ENCODE measurements at places on chromosomes 12 and 14.

GRCh38 chr12:12505544-12506495 is 56.8 kb downstream of the DUSP16 start:
- no peak for DNase-seq

- DNase-seq: no peak
Measured at GRCh38 chr14:73591690-73592449, at the start of gene ACOT4. TSS of gene ACOT4 (plus strand) at chr14:73591873. CDS start at chr14:73591960, 87 bp downstream.

GRCh38 chr12:30361145-30361544 is 334.5 kb downstream of the IPO8 start:
- no peak for DNase-seq

- DNase-seq: no peak
Measured at GRCh38 chr12:4586500-4586899, 24.5 kb downstream of the DYRK4 start.

- no peak for DNase-seq
Measured at GRCh38 chr12:121534495-121535148, 46.2 kb downstream of the KDM2B start.

- no peak for DNase-seq
Measured at GRCh38 chr14:66443785-66444184, 42.4 kb upstream of the CCDC196 start.

GRCh38 chr14:51562816-51563215 is 88.9 kb upstream of the FRMD6 start:
- peak; percentile 41 for DNase-seq

DNA sequence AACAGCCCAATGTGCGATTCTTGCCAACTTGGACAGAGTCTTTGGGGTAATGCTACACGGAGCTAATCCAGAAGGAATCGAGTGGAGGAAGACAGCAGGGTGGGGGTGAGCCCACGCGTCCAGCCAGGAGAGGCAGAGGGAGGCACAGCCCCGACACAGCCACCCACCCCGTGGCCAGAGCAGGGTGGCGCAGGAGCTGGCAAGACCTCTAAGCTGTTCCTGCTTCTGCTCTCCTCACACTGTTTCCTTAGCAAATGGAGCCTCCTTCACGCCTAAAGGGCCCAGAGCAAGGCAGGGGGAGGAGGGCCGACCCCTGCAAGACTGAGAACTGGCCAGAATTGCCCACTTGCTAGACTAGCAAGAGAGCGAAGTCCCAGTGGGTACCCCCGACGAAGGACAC is 91.5 kb downstream of the FBXL14 start:
- DNase-seq: no peak

DNA sequence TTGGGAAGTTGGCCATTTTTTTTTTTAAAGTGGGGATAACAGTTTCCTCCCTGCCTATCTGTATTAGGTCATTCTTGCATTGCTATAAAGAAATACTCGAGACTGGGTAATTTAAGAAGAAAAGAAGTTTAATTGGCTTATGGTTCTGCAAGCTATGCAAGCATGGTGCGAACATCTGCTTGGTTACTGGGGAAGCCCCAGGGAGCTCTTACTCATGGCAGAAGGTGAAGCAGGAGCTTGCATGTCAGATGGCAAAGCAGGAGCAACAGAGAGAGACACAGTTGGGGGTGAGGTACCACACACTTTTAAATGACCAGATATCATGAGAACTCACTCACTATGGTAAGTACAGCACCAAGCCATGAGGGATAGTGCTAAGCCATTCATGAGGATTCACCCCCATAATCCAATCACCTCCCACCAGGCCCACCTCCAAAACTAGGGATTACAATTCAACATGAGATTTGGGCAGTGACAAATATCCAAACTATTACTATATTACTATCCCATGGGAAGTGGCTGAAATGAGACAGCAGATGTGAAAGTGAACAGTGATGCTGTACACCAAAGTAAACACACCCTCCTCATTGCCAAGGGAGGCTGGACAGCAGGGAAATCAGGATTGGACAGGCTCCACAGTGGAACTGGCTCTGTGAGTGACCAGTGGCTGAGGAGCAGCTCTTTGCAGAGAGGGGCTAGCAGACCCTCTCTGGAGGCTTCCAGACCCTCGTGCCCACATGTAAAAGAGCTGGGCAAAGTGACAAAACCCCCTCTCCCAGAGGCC is 40.5 kb downstream of the CRACR2A start:
- DNase-seq: no peak

DNA sequence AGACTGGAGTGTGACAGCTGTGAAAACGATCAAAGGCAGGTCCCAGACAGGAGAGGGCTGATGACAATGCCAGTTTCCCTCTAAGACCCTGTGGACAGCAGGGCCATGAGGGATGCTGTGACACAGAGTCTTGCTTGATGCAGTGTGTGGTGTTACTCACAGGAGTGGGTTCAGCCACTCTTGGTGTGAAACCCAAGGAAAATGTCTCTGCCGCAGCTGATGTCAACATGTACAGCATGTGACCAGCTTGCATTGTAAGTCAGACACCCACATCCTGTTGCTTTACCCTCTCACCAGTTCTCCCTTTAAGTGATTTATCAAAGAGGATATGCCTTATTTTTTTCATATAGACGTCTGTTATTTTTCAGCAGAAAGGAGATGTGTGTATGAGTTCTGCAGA is 268.6 kb downstream of the BTG1 start:
- no peak for DNase-seq

GRCh38 chr12:103530307-103531066 is 34.7 kb upstream of the C12orf42 start:
- no peak for DNase-seq

- no peak for DNase-seq
Measured at GRCh38 chr14:100434911-100435438, 111.8 kb downstream of the SLC25A47 start.

- no peak for DNase-seq
Measured at GRCh38 chr12:79659961-79660431, 30.8 kb downstream of the PAWR start.

- DNase-seq: no peak
Measured at GRCh38 chr12:55955344-55955743, 10.5 kb downstream of the PMEL start.

GRCh38 chr14:62889364-62889763 is 155.9 kb downstream of the KCNH5 start:
- no peak for DNase-seq

- DNase-seq: no peak
Measured at GRCh38 chr12:10408842-10409241, 715 bp downstream of the KLRC4 start.

GRCh38 chr12:131872154-131873051 is 22.0 kb upstream of the ULK1 start:
- DNase-seq: peak; percentile 78

DNA sequence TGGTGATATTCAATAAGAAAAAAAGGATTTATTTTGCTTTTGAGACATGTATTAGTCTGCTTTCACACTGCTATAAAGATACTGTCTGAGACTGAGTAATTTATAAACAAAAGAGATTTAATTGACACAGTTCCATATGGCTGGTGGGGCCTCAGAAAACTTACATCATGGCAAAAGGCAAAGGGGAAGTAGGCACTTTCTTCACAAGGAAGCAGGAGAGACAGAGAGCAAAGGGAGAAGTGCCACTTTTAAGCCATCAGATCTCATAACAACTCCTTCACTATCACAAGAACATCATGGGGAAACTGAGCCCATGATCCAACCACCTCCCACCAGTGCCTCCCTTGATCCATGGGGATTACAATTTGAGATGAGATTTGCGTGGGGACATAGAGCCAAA is 43.9 kb downstream of the BHLHE41 start:
- DNase-seq: no peak

GRCh38 chr14:55071870-55072640 is 20.6 kb downstream of the MAPK1IP1L start:
- peak; percentile 84 for DNase-seq

DNA sequence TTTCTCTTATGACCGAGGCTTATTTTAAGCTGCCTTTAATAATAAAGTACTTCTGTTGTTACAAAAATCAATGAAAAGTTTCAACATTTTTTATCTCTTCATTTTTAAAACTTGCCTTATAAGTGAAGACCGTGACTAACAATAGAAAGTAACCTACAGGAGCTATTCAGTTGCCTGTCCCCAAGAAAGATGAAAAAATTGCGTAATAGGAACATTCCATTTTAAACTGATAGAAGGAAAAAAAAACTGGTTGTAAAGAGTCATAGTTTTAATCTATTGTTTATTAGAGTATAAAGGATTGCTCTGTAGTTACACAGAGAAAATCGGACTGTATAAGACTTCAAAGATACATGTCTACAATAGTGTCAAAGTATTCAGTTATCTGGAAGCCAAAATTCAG is 83.3 kb downstream of the DAAM1 start:
- no peak for DNase-seq

DNA sequence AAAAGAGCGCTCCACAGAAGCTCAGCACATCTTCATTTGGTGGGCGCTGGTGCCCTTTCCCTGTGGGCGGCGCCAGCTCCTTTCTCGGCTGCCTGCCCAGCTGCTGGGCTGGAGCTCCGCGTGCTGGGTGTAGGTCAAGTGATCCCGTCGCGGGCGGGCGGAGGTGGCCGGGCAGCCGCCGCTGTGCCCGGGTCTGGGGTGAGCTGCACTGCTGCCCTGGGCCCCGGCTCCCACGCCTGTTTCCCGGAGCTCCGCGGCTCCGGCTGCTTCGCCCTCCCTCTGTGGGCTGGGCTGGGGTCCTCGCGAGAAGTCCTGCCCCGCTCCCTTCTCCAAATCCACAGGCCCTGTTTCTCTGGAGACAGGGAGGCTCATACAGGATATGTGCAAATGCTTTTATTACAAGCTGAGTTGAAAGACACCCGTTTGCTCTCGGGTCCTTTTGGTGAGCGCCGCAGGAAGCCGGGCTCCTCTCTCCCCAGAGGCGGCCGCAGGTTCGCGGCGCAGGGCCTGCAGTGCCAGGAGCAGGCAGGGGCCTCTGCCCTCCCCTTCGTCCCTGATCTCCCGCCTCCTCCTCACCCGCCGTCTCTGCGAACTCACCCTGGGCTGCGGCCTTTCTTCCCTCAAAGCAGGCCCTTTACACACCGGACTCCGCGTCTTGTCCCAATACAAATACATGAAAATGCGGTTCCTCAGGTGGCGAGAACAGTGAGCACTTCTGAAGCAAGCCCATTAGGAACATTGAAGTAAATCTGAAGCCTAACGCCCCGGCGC is 67.8 kb upstream of the CAPRIN2 start:
- peak; percentile 24 for DNase-seq

DNA sequence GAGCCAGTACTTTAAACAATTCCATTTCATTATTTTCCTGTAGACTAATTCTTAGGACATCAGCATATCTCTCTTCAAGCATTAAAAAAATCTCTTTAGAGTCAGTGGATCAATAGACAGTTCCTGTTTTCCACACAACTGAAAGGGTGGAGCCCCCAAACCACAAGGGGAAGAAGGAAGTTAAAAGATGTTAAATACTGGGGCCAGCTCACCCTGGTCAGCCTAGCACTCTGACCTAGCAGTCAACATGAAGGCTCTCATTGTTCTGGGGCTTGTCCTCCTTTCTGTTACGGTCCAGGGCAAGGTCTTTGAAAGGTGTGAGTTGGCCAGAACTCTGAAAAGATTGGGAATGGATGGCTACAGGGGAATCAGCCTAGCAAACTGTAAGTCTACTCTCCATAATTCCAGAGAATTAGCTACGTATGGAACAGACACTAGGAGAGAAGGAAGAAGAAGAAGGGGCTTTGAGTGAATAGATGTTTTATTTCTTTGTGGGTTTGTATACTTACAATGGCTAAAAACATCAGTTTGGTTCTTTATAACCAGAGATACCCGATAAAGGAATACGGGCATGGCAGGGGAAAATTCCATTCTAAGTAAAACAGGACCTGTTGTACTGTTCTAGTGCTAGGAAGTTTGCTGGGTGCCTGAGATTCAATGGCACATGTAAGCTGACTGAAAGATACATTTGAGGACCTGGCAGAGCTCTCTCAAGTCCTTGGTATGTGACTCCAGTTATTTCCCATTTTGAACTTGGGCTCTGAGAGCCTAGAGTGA is at the start of gene LYZ:
Gene LYZ, plus strand, starts transcription at position 220 of the 777 bp plus-strand sequence. Its CDS starts 28 bp downstream, at position 248.
- no peak for DNase-seq

GRCh38 chr12:16634786-16635185 is 28.8 kb upstream of the LMO3 start:
- no peak for DNase-seq

- no peak for DNase-seq
Measured at GRCh38 chr12:76830436-76830835, 48.4 kb downstream of the CSRP2 start.

GRCh38 chr14:104724981-104725771 is 1.1 kb downstream of the ADSS1 start:
- no peak for DNase-seq

GRCh38 chr14:31206536-31207286 is 882 bp downstream of the HECTD1 start:
- peak; percentile 12 for DNase-seq

DNA sequence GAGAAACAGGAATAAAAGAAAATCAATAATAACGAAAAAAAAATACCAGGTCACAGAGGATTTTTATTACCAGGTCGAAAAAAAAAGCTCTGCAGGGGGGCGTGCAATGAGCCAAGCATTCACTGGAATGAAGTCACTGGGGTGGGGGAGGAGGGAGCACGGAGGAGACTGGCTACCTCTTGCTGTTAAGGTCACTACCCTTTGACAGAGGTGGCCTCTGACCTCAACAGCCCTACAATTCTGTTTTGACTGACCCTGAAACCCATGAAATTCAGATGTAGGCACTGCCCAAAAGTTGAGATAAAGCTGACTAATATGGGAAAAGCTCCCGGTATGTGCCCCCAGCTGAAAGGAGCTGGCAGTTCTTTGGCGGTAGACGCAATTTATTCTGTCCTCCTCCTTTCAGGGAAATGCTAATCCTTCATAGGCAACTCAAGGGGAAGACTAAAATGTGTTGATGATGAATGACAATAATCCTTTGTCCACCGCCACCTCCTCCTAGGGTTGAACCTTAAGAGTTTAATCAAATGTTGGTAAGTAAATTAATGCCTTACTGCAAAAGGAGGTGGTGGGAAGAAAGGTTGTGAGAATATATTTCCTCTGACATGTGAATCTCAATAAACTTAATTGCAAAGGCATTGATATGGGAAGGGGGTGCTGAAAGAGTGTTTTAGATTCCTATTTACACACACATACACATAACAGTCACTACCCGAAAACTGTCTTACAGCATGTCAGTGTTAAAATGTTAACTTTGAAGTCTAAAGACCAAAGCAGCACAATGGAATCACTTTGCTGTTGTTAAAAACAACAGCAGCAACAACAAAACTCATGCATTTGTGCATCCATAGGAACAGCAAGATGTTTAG is 6.3 kb upstream of the RIC8B start:
- DNase-seq: no peak

DNA sequence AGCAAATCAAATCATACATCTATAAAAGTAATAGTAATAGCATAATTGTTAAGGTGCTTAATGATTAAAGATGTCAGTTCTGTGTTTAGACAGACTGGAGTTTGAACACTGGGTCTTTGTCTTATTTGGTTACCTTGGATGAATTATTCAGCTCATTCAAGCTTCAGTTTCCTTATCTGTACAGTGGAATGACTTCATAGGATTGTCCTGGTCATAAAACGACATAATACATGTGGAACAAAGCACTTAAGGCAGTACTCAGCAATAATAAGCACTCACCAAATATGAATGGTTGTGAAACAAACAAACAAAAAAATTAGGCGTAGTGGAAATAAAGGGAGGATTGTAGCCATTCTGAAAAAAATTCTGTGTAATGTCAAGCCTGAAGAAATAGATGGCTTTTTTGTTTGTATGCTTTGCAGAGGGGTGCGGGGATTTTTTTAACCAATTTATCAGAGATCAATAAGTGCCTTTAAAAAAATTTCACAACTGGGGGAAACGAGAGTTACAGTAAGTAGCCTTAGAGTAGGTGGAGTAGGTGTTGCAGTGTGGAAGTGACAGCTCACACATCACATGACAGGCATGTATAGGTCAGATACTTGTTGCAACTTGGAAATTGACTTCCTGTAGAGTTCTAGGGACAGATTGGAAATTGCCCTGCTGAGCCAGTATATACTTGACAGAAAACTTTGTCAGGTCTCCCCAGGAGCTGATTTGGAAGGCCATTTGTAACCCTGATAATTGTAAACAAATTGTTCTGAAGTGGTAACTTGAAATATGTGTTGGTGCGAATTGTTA is 157.7 kb downstream of the SLC15A5 start:
- DNase-seq: no peak

All from RWPE1 (cell line).